ENCODE measurements at places on chromosomes 1 and 21. TPM values are rescaled to one million over a fixed set of nuclear protein-coding genes. Genes with fewer than 3 reads are reported as not detected.
A peak's percentile ranks its signal among the peaks of the same experiment; 100 is the strongest.

The SNRNP40 gene
- total RNA-seq: 116 TPM

The GPR37L1 gene
- not detected for total RNA-seq

The RGS4 gene
- total RNA-seq: not detected

The ADAM30 gene
- not detected for total RNA-seq

The SLC30A10 gene
- total RNA-seq: not detected

DNA sequence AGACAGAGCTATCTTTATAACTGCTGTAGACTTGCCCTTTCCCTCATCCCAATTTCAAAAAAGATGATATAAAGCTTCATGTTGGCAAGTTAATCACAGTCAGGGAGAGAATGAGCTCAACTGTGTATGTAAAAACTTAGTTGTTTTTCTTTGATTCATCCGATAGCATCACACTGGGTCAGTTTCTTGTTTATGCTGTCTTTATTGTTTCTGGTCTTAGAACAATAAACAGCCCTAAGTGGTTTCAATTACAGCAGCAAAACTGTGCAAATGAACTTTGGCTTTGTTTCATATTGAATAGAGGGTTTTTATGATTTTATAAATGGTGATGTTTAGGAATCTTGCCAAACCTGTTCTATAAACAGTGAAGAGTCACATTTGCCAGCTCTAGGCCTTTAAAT, 423.8 kb upstream of the CXADR start:
- DNase-seq: no peak

DNA sequence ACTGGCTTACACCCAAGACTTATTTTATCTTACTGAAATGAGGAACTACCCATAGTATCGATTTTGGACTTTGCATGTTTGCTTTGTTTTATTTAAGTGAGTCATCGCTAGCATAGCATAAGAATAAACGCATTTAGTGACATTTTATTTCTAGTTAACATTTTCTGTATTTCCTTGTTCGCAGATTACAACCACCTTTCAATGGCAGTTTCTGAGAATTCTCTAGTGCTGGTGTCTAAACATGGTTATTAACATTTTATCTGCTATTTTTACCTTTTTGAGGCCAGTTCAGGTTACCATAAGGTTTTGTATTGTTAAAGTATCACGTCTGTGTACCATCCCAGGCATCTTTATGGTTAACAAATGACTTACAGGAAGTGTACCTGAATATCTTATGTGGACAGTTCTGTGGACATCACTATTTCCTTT, 24.5 kb downstream of the EEIG2 start:
- DNase-seq: peak; percentile 45

DNA sequence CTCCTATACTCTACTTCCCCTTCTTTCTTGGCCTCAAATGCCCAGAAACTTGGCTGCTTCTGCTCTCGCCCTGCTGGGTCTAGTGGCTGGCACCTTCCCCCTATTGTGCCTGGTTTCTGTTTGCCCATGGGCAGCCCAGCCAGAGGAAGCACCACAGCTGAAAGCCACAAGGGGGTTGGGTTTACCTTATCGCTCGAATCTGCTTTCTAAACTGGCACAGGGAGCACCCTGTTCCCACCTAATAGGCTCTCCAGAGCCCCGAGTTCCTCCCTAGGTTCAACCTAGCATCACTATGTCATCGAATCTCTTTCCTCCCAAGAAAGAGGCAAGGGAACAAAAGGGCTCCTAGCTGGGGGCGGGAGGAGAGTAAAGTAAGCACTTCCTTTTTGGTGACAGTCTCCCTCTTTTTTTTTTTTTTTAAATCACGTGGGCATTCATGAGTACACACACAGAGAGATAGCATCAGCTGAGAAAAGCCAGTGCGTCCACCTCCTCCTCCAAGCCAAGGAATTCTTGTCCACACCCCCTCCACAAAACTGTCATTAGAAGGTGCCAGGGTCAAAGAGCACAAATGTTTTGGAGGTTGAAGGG, 72.8 kb downstream of the PLEKHA6 start:
- peak; percentile 49 for DNase-seq

DNA sequence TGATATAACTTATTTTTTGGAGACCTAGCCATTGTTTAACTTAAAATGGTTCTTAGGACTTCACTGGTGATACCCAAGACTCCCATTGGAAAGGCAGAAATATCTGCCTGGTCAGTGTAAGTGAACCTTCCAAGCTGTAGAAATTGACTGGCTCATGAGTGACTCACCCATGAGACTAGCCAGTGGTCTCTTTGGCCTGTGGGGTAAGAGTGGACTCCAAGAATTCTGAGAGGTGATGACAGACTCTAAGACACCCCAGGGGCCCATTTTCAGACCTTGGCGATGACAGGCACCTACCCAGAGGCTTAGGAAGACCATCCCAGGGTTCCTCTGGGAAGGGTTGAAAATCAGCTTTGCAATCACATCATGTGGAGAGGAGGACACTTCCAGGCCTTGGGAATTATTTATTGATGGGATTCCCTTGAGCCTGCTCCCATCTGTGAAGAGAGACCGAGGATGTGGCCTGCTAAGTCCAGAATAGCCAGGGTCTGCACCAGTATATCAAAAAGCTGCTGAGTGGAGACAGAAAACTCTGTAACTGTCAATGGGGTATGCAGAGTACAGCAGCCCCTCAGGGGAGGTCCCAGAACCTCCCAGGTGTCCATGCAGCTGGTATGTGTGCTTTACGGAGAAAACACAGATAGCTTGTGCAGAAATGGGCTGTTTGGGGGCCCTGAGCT, 78.9 kb downstream of the KAZN start:
- no peak for DNase-seq

DNA sequence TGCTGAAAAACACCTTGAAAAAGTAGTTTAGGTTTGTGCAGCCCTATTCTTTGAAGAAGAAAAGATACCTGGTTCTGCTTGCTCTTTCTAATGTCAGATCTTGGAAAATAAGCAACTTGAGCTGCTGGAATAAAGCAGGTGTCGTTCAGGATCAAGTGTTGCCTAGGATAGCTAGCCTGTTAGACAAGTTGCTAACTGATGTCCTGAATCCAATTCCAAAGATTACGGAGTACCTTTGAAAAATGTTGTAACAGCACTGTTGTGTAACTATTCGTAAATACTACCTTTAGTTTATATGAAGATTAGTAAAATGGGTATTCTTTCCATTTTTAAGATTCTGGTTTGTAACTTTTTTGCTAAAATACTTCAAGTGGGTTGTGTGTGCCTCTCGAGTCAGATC, 151.5 kb downstream of the CLEC20A start:
- DNase-seq: no peak

GRCh38 chr1:41428738-41429640, 55.5 kb downstream of the EDN2 start:
- no peak for DNase-seq

GRCh38 chr1:17904290-17904689, 149.2 kb downstream of the ACTL8 start:
- DNase-seq: no peak

GRCh38 chr1:30755746-30756145, 1.8 kb downstream of the LAPTM5 start:
- no peak for DNase-seq

DNA sequence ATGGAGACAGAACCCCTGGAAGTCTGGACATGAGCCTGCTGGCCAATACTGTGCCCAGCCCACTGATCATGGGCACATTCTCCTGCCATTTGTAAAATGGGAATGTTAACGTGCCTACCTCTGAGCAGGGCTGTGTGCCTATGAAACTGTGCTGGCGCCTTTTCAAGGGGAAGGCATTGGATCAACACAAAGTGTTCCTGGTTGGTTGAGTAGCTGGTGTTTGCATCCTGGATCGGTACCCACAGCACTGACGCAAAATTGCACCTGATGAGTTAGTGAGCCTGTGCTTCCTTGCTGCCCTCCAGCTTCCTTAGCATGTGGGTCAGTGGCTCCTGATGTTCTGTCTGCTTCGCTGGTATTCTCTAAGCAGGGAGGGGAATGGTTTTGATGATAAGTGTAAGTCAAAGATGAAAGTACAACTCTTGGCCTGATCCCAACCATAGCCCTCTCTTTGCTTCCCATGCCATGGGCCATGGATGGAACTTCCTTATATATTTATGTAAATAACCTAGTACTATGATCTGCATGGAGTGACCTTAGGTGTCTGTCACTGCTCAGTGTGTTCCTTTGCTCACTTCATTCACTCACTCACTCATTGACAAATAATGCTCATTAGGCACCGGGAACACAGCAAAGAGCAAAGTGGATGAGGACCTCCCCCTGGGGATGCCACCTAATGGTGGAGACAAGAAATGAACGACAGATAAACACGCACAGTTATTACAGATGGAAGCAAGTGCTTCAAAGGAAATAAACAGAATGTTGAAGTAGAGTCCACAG, 22.7 kb downstream of the MAB21L3 start:
- DNase-seq: peak; percentile 70
